ENCODE measurements at places on chromosomes 7 and 10. TPM values are rescaled to one million over a fixed set of nuclear protein-coding genes. Genes with fewer than 3 reads are reported as not detected.

GRCh38 chr7:90738249-90738648, 142.1 kb downstream of the CDK14 start:
- ATAC-seq, result no peak

DNA sequence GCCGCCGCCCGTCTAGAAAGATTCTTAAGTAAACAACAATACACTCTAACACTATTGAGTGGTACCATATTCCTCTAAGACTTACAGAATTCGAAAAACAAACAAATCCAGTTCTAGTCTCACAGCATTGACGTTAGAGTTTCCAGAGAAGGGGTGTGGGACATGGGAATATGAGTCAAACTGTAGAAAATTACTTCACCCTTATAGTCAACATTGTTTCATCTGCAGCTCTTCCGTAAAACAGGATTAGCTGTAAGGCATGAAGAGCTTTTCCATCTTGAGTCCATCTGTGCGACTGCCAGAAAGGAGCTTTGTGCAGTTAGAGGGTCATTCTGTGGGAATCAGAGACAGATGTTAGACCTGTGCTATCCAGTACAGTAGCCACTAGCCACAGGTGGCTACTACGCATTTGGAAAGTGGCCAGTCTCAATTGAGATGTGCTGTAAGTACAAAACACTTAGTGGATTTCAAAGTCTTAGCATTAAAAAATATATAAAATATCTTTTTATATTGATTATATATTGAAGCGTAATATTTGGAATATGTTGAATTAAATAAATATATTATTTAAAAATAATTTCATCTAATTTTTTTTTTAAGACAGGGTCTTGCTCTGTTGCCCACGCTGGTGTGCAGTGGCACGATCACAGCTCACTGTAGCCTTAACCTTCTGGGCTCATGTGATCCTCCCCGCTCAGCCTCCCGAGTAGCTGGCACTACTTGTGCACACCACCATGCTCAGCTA, 79.8 kb upstream of the MPP7 start:
- ATAC-seq, result no peak

DNA sequence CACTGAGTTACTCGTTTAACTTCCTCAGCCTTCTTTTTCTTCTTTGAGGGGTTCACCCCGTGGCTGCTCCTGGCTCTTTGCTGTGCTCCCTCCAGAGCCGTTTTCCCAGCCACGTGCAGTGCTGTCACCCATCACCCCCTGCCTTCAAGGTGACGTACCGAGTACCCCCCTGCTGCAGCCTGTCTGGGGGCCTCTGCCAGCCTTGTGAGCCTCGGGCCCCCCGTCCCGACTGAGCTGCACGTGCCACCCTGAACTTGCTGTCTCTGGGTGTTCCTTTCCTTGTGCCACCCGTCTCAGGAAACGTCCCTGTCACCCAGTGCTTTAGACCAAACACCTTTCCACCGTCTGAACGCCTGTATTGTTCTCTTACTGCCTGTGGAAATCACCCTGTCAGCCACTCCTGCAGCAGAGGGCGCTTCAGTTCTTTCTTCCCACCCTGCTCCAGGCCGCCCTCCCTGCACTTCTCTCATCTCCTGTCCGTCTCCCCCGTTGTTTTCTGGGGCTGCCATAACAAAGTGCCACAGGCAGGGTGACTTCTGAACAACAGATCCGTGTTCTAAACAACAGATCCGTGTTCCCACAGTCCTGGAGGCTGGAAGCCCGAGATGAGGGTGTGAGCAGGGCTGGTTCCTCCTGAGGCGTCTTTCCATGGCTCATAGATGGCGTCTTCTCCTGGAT, 44.6 kb downstream of the WDR37 start:
- ATAC-seq, result no peak

- ATAC-seq, result peak; percentile 37
These were observed 6.0 kb downstream of the TEX47 start for GRCh38 chr7:88789480-88790064.

- peak; percentile 4 for ATAC-seq
These were observed 905 bp downstream of the ASB13 start for GRCh38 chr10:5665373-5666007.

- ATAC-seq, result no peak
These were observed 9.3 kb downstream of the KCNH2 start for GRCh38 chr7:150968734-150969372.

GRCh38 chr10:21057436-21057835, 160.3 kb upstream of the NEBL start:
- no peak for ATAC-seq

- ATAC-seq, result peak; percentile 16
These were observed 43.6 kb downstream of the NSUN6 start for GRCh38 chr10:18607503-18608378.

DNA sequence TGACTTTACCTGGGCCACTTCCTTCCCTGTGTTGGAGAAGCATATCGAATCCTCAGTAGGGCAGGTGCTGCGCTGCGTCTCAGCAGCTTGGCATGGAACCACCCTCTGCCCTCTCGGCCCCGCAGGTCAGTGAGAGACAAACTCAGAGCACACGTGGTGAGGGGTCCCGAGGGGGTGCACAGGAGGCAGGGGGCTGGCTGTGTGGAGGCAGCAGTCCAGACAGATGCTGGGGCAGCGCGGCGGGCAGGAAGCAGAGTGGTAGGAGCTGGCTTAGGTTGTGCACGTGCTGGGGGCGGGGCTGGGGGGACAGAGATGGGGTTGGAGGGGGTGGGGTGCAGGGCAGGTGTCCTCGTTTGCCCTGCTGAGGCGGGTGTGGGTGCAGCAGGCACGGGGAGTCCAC, 33.1 kb downstream of the NUB1 start:
- no peak for ATAC-seq

GRCh38 chr10:110682348-110682747, 38.2 kb downstream of the RBM20 start:
- ATAC-seq, result no peak

GRCh38 chr7:26413007-26413691, 121.5 kb downstream of the SNX10 start:
- no peak for ATAC-seq

FAM131B gene
- 42.8 TPM for total RNA-seq

NPFFR1 gene
- total RNA-seq, result 0.19 TPM

OR2A1 gene
- total RNA-seq, result 0.66 TPM

WEE2 gene
- total RNA-seq, result 0.14 TPM

IQUB gene
- 0.92 TPM for total RNA-seq

CYP2E1 gene
- total RNA-seq, result 0.73 TPM
